Hematopoietic multipotent progenitor cell treated with erythropoietin and hydrocortisone succinate and interleukin-3 and kit ligand, for 6 days (in vitro differentiated cells): ENCODE measurements at places on chromosomes 4 and X.

- DNase-seq = no peak
These were observed 47.3 kb downstream of the SLIT2 start for GRCh38 chr4:20298986-20299385.

GRCh38 chrX:439719-440118 lies 53.0 kb upstream of the PPP2R3B start:
- no peak for DNase-seq

DNA sequence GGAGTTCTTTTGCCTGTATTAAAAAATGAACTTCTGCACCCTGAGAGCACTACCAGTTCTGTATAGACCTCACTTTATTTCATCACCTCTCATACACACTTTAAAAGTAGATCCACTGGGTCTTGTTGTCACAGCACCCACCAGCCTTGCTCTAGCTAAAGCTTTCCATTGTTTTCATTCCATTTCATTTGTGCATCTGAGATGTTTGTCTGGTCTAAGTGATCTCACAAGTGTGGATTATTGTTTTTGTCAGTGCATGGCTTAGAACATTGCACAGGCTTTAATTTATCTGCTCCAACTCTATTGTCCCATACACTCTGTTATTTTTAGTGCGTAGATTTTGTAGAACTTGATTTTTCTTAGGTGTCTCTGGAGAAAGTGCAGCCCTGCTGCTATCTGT lies 1157.5 kb upstream of the PABPC4L start:
- no peak for DNase-seq

DNA sequence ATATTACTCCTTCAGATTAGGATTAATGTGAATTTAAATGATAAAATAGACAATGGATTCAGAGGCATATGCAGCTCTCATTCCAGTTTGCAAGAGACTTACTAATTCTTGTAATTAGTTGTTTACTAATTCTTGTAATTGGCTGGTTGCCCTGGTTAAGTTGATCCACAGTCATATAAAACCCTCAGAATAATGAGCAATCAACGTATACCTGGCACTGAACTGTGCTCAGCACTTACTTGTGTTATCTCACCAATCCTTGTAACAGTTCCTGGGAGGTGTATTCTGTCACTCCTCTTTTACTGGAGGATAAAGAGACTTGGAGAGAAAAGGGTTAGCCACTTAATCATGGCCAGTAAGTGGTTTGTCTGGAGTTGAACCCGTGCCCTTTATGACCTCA lies 10.5 kb downstream of the HERC5 start:
- no peak for DNase-seq

GRCh38 chrX:147403040-147403439 lies 508.7 kb upstream of the FMR1 start:
- no peak for DNase-seq

DNA sequence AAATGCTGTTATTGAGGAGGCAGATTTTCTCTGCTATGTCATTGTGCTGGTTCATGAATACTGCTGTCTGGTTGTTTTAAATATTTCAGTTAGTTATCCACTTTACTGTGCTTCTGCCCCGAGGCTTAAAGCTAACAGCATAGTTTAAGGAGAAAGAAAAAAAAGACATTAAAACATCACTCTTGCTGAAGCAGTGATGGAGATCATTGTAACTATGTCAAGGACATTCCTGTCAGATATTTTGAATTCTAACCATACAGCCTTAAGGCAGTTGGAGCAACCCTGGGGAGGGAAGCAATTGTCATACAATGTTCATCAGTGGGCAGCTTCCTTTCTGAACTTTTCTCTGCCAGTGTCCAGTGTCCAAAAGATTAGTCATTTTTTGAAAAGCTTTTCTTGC lies 199.0 kb upstream of the DDX53 start:
- DNase-seq = no peak

DNA sequence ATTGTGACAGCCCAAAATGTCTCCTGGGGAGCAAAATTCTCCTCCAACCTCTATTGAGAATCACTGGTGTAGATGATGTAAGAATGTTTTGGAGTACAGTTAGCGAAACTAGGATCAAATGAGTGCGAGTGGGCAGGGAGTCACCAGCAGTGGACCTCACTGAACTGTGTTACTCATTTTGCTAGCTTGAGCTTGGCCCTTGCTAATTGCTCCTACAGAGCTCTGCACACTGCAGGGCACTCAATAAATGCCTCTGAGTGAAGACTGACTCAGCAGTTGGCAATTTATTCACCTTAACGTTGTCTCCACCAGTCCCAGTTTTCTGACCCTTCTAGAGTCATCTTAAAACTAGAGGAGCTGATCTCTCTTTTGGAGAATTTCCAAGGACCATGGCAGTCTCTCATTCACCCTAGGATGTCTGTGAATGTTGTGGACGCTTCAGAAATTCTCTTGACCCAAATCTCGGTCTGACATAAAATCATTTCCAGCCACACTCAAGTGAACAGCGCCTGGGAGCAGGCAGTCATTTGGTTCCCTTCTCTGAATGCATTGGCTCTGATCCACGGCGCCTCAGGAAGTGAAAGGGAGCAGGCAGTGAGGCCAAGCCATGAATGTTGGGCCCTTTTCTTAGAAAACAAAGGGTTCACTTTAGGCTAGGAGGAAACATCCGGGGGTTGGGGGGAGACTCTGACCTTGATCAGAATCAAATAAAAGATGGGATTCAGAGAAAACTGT lies 148.1 kb downstream of the NWD2 start:
- peak; percentile 22 for DNase-seq

DNA sequence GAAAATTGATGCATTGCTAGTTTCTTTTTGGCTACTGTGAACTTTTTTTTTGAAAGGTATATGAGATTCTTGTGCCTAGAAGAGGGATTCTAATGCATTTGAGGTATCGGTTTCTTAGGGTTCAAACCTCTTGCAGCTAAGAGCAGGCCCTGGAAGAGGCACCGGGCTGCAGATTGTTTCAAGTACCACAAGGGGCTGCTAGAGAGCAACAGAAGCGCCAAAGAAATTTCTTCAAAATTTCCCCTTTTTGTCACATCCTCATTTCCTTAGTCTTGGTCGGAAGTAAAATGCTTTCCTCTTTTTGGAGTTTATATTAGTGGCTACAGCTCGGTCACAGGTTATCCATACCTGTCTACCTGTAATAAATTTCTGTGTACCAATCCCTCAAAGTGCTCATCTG lies 89.8 kb downstream of the PDGFRA start:
- DNase-seq = peak; percentile 83

DNA sequence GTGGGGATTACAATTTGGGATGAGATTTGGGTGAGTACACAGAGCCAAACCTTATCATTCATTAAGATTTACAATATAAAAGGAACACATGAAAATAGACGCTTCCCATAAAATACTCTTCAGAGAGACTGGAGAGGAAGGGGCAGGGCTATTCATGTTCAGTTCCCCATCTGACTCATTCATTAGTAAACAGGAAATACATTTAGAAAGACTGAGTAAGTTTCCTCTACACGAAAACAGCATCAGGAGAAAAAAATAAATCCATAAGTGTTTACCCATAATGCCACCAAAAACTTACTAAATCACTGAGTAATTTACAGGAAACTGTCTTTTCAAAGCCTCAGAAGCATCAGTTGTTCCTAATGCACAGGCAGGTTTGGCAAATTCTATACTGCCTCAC lies 255.4 kb upstream of the CXorf51A start:
- DNase-seq = no peak

DNA sequence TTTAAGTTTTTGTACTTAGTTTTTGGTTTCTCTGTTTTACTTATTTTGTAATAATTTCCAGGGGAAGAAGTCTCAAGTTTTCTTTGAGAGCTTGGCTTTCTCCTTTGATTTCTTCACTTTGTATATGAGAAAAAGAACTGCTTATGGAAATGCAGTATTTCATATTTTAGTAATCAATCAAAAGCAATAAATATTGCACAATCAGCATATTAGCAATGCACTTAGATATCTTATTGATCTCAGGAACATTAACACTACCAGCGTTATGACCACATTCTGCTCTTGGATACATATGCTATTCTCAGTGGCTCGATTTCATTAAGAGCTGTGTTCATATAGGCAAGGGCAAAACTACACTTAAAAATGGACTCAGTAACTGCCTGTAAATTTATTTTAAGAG lies 381.0 kb upstream of the DMD start:
- DNase-seq = no peak

DNA sequence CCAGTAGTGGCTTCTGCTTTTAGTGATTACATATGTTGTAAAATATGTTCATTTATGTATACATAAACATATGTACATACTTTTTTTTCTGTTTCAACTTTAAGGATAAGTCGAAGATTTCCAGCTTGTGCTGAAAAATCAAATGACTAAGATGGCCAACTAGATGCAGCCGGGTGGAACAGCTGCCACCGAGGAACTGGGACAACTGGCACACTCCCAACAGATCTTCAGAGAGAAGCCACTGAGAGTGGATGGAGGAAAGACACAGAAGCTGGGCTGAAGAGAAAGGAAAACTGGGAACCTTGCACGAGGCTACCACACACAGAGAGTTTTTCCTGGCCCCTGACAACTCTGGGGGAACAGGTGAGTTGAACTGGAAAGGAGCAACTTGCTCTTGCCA lies 207.5 kb downstream of the FAM47B start:
- DNase-seq = no peak

DNA sequence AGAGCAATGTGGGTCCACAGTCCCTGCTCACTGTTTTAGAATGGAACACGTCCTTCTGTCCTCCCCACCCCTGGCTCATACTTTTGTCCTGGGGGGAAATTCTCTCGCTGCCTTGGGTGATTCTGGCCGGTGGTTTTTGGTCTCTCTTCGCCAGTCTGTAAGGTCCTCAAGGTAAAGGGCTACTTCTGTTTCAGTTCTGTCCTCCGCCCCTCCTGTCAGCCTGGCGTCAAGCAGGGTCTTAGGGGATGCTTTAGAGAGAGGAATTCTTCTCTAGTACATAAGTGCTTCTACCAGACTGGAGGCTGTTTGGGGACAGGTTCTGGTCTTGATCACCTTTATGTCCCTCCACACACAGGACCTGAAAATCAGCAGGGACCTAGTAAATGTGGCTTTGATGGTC lies 617 bp upstream of the MRFAP1L1 start:
- DNase-seq = no peak

GRCh38 chrX:75748431-75748830 lies 36.6 kb downstream of the MAGEE2 start:
- DNase-seq = no peak

DNA sequence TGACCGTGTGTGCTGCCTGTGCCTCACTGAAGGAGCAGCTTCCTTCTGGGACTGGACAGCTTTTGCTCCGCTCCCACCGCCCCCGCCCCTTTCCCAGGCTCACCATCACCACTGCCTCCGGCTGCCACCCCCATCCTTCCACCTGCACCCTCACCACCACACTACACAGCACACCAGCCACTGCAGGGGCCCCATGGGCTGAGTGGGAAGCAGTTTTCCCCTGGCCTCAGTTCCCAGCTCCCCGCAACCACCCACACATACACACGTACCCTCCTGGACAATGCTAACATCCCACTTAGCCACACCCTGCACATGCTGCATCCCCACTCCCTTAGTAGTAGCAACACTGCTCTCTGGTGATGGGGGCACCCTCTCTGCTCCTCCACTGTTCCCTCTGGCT lies 29.6 kb upstream of the COX18 start:
- DNase-seq = no peak

DNA sequence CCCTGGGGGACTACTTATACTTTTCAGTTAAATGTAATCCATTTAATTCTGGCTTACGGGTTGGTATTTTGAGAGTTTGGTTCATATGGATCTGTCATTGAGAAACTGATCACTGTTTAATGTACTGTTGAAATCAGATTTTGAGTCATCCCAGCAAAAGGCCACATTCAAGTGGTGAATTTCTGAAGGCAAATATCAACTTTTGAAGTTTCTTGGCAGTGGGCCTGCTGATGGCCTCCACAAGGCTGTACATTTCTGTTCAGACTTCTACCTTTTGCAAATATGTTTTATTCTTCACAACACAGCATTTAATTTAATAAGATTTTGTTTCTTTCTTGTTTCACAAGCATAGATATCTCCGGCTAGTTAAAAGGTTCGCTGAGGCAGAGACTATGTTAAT lies 138.7 kb downstream of the PDGFC start:
- no peak for DNase-seq

GRCh38 chrX:143472347-143472938 lies 44.8 kb downstream of the SPANXN3 start:
- no peak for DNase-seq

- DNase-seq = no peak
These were observed 143.9 kb downstream of the PDGFRA start for GRCh38 chr4:54372951-54373350.

- no peak for DNase-seq
These were observed 222.1 kb upstream of the GALNT7 start for GRCh38 chr4:172946503-172946902.

- peak; percentile 20 for DNase-seq
These were observed 128.7 kb downstream of the AKAP4 start for GRCh38 chrX:50072110-50072509.

DNA sequence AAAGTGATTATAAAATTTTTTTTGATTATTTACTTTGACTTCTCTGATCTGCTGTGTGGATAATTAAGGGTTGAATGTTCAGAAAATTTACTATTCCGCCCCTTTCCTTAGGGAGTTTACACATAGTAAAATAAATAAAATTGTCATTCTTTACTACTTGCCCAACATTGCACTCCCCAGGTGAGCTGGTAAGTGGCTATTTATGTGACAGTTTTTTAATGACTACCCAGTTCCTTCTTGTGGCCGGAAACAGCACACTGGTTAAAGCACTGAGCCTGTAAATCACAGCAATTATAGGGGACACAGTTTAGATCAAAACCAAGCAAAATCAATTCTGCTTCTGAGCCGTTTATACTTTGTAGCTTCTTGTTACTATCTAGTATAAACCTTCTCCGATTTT lies 158.1 kb downstream of the FHIP1A start:
- no peak for DNase-seq

GRCh38 chrX:43646800-43647199 lies 9.3 kb upstream of the MAOA start:
- DNase-seq = no peak

DNA sequence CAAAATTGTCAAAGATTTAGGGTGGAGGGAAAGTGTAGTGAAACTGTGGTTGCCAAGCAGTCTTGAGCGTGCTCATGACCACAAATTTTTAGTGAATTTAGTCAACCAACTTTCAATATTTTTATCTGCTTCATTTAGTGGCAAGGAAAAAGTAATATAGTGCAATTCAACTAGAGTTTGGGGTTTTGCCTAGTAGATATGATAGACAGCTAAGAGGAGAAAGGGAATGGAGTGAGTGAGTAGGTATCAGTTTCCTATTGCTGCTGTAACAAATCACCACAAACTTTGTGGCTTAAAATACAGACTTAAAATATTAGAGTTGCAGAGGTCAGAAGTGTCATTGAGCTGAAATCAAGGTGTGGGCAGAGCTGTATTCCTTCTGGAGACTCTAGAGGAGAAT lies 3.7 kb upstream of the CT47C1 start:
- no peak for DNase-seq

- no peak for DNase-seq
These were observed 297.6 kb upstream of the STS start for GRCh38 chrX:6849716-6850414.
